HCEC 1CT (cell line): ENCODE measurements at places on chromosomes 2 and 18.

DNA sequence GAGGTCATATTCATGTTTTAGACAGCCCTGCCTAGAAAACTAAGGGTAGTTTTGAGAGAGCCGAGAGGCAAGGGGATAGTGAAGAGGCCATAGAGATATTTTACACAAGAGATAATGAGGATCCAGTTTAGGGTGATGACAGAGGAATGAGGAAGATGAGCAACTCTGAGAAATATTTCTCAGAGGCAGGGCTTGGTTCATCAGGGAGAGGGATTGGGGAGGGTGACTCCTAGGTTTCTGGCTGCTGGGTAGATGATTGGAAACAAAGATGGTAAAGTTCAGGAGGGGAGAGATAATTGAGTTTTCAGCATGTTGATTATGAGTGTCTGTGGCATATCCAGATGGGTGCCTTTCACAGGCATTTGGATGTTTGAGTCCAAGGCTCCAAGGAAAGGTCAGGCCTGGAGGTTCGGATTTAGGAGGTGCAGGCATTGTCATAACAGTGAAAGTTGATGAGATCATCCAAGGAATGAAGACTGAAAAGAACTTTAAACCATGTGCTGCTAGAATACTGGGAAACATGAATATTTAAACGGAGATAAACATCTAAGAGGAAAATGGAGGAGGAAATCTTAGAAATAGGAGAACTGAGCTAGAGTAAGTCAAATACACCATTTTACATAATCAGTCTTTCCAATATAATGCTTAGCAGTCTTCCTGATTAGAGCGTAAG lies 7.4 kb downstream of the MYL12B start:
- peak; percentile 65 for DNase-seq

DNA sequence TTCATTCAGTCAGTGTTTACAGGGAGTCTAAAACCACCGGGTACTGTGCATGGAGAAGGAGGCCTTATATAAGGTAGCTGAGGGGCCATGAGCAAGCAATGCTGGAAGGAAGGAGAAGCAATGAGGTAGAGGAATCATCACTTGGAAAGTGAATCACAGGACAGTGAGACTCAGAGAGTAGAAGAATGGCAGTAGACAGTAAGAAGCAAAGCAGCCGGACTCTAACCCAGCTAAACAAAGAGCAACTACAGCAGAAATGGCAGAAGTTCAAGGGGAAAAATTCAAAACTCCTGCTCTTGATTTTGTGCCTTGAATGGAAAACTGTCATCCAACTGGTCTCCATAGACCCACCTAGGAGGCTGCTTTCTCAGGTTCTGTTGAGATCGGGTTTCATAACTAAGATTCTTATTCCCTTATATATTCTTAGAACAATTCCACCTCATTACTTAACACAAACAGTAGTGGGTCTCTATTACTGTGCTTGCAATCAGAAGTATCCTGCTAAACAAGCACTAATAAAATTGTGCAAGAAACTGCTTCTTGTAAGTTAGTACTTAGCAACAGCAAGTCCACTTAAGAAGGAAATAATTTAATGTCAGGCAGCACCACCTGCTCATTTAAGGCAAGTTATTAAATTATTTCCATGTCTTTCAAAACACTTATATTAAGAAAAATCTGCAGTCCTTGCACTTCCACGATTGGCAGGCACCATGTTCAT lies 68.0 kb downstream of the RBMS1 start:
- peak; percentile 53 for DNase-seq

- no peak for DNase-seq
These were observed 82.8 kb upstream of the REV1 start for GRCh38 chr2:99572373-99573164.

- DNase-seq: peak; percentile 15
These were observed 217.7 kb upstream of the SLC35G4 start for GRCh38 chr18:11391661-11392060.

DNA sequence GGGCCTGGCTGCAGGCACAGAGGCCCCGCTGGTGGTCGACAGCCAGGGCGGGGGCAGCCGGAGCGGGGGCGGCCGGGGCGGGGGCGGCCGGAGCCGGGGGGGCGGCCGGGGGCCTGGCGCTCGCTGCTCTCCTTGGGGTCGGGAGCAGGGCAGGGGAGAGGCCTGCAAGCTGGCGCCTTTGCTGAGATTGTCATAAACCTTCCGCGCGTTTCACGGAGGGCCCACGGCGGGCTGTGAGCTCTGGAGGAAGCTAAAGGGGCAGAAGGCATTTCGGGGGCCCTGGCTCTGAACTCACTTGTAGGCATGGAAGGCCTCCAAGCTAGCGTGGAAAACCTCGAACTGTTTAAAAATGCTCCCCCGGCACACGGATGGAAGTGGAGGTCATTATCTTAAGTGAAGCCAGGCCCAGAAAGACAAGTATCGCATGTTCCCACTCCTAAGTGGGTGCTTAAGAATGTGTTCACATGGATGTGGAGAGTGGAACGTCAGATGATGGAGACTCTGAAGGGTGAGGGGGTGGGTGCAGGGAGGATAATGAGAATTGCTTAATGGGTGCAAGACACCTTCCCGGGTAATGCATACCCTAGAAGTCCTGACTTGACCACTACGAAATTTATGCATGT lies 629 bp downstream of the PRELID3A start:
- peak; percentile 24 for DNase-seq

DNA sequence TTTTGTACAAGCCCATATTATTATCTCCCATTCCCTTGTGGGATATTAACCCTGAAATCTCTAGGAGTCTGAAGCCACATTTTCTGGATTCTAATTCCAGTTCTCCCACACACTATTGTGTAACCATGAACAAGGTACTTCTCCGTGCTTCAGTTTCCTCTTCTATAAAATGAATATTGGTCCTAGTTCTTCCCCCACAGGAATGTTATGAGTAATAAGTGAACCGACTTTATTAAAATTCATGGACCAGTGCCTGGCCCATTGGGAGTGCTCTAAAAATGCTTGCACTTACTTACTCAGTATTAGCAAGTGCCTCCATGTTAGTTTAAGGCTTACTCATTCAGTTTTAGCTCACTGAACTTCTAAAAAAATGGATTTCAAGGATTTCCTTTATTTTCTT lies 1.4 kb upstream of the ACMSD start:
- DNase-seq: peak; percentile 91

GRCh38 chr2:66428986-66429612 lies 5.8 kb upstream of the MEIS1 start:
- DNase-seq: peak; percentile 53

DNA sequence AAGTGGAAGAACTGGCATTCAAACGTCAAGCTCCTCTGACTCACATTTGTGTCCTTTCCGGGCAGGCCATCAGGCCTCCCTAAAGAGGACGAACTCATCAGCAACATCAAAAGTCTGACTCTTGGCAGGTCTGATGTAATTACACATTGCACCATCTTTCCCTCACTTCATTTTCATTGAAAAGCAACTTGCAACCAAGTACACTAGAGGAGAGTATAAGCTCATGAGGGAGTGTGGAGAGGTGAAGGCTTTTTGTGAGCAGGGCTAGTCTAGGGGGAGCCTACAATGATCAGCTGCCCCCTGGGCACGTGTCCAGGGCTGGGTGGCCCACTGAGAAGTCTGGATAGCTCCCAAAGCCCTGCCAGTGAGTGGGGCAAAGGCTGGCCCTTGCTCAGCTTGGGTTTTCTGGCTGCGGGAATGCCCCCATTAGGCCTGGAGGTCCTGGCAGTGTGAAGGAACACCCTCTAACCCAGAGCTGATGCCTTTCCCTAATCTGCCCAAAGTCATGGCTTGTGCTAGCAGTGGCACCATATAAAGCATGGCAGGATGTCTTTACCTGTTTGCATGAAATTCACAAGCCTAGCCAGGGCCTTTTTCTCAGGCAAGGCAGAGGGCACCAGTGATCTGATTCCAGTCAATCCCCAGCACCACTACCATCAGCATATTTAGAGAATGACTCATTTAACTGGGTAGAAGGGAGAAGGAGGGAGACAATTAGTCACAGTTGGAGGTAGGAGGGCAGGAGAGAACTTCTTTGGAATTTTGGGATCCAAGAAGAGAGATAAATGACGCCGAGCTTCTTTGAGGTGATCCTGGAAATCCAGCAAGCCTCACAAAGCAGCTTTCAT lies 8.5 kb upstream of the DAW1 start:
- peak; percentile 90 for DNase-seq

GRCh38 chr2:130288467-130289403 lies 54.0 kb upstream of the IMP4 start:
- no peak for DNase-seq

- DNase-seq: no peak
These were observed 26.0 kb downstream of the ATOH8 start for GRCh38 chr2:85779641-85780315.

GRCh38 chr2:62219407-62220159 lies 23.7 kb downstream of the B3GNT2 start:
- DNase-seq: no peak

- DNase-seq: peak; percentile 0
These were observed 971.3 kb upstream of the FAM98A start for GRCh38 chr2:34570266-34570872.

- no peak for DNase-seq
These were observed 162.6 kb upstream of the SMAD2 start for GRCh38 chr18:48093104-48093503.

GRCh38 chr2:181367906-181368435 lies 89.2 kb upstream of the ITGA4 start:
- DNase-seq: peak; percentile 52

DNA sequence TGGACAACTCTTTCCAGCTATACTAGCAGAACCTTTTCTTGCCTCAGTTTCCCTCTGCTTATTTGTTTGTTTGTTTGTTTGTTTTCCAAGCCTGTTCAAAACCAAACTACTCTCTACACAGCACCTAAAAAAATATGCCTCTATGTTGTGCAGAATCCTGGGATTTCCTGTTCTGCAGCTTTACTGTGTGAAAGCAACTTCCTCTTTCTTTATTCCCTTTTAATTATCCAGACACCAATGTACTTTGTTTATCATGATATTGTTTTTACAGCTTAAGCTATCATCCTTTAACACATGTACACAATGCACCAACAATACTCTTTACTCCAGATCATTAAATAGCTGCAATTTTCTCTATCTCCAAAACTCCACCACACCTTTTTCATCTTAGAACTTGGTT lies 259.5 kb downstream of the EPHA4 start:
- no peak for DNase-seq

DNA sequence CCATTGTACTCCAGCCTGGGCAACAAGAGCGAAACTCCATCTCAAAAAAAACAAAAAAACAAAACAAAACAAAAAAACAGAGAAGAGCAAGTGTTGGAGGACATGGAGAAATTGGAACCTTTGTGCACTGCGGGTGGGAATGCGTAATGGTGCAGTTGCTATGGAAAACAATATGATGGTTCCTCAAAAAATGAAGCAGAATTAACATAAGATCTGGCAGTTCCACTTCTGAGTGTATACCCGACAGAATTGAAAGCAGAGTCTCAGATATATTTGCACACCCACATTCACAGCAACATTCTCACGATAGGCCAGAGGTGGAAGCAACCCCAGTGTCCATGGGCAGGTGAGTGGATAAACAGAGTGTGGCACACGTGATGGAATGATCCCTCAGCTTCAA lies 11.0 kb upstream of the RALB start:
- no peak for DNase-seq

- no peak for DNase-seq
These were observed 1.2 kb downstream of the SAP130 start for GRCh38 chr2:128026448-128027277.

DNA sequence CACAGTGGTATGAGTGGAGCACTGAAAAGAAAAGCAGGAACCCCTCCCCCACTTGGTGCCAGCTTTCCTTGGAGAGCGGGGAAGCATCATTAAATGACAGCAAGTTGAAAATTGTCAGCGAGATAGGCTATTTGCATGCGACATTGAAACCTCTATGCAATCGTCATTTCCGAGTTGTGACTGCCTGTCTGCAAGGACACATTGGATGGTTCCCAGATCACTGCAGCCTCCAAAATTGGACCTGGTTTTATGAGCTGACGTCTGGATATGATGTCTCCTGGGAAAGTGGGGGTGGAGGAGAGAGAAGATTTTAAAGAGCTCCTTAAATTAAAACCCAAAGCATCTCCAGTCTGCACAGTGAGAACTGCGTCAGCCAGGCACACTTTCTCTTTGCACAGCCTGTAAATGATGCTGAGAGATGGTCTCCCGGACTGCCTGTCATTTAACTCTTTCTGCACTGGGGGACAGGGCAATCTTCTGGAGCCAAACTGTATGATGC lies 57.8 kb upstream of the KIF5C start:
- no peak for DNase-seq

DNA sequence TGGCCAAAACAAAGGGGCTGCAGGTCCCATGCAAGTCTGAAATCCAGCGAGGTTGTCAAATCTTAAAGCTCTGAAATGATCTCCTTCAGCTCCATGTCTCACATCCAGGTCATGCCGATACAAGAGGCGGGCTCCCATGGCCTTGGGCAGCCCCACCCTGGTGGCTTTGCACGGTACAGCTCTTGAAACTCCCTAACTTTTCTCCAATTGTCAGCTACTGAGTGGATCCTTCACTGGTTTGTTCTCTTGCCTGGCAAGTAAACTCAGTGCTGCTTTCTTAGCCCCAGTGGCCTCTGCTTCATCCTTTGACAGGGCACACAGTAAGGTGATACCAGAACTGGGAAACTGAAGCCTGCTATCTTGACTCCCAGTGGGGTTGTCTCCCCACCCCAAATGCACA lies 26.3 kb downstream of the SERPINB13 start:
- DNase-seq: no peak

GRCh38 chr2:218798767-218799504 lies 17.0 kb downstream of the CYP27A1 start:
- no peak for DNase-seq

DNA sequence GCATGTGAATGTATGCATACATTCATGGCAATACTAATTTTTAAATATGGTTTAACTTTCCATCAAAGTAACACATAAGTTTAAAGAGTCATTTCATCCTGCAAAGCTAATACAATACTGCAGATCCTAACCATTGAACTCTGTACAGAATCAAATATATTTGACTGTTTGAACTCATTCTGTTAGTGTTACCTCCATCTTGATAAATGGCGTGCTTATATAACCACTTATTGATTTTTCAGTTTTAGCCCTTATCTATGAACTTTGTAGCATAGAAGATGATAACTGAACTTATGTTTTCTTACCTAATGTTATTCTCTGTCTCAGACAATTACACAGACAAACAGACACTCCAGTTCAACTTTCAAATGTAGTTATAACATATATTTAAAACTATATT lies 731.0 kb upstream of the LRATD1 start:
- DNase-seq: no peak

GRCh38 chr18:486929-487740 lies 13.4 kb downstream of the COLEC12 start:
- DNase-seq: no peak

GRCh38 chr2:164053021-164053420 lies 317.2 kb upstream of the FIGN start:
- no peak for DNase-seq

DNA sequence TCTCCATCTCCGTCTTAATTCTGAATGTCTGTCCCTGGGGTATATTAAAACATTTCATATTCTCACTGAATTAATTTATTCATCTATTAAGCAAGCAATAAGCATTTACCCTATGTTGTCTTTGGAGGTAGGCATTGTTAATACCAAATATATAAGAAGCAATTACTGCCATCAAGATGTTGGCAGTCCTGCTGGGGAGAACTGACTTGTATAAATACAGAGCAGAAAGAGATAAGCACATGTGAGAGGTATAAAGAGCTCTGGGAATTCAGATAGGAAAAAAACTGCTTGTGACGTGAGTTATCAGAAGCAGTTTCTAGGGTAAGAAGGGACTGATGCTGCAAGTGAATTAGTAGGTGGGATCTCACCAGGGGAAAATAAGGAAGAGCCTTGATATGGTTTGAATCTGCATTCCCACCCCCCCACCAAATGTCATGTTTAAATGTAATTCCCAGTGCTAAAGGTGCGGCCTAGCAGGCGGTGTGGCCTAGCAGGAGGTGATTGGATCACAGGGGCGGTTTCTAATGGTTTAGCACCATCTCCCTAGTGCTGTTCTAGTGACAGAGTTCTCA lies 286.8 kb downstream of the RAD51AP2 start:
- no peak for DNase-seq
